ENCODE measurements at places on chromosomes 16 and 17.

GRCh38 chr17:41390411-41390938 lies 6.9 kb downstream of the KRT31 start:
- no peak for DNase-seq

- DNase-seq = no peak
Observed at GRCh38 chr17:48363161-48363560, 66.9 kb downstream of the SKAP1 start.

- DNase-seq = peak; percentile 50
Observed at GRCh38 chr17:751269-752001, 629 bp downstream of the GEMIN4 start.

DNA sequence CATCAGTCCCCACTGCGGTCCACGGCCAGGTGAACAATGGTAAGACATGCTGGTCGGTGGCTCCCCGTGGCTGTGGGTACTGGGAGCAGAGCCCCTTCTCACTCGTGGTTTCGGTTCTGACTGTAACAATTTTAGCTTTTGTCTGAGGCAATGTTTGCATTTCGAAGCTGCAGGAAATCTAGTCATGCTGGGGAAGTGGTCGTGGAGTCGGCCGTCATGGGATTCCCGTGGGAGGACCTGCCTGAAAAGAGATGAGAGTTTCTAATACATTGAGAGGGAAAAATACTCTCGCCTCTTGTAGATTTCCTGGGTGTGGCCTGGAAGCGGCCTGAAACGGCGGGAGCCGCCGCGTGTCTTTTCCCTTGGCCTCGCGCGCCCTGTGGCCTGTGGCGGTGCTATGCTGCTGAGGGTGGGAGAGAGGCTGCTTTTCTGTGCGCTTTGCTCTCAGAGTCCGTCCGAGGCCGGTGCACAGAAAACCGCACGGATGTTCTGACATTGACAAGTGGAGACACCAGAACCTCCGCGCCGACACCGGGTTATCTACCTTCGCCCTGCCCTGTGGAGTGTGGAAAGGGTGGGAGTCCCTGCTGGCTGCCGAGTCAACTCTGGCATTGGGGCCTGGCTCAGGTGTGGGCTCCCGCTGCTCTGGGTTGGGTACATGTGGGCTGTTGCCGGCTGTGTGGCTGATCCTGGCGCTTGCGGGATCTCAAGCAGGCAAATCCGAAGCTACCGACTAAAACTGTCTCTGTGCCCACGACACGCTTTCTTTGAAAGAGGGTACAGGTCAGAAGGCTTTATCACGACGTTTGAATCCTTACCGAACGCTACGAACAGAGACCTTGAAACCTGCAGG lies 60.8 kb downstream of the WDR45B start:
- no peak for DNase-seq

DNA sequence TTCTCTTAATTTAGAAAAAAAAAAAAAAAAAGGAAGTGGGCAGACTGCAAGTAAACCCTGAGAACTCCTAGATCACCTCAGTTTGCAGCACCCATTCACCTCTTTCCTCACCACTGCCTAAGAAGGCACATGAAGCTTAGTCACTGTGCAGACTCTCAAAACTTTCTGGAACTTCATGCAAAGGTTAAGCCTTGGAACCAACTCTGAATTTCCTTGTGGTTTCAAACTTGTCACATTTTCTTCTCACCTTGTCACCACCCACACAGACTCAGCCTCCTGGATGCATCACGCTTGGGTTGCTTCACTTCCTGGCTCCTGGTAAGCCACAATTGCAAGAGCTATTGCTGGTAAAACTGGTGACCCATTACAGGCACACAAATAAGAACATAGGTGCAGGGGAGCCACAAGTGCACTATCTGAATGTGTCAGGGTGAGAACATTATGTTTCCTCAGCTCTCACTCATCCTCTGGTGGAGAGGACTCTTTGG lies 15.0 kb upstream of the CPD start:
- DNase-seq = peak; percentile 58

DNA sequence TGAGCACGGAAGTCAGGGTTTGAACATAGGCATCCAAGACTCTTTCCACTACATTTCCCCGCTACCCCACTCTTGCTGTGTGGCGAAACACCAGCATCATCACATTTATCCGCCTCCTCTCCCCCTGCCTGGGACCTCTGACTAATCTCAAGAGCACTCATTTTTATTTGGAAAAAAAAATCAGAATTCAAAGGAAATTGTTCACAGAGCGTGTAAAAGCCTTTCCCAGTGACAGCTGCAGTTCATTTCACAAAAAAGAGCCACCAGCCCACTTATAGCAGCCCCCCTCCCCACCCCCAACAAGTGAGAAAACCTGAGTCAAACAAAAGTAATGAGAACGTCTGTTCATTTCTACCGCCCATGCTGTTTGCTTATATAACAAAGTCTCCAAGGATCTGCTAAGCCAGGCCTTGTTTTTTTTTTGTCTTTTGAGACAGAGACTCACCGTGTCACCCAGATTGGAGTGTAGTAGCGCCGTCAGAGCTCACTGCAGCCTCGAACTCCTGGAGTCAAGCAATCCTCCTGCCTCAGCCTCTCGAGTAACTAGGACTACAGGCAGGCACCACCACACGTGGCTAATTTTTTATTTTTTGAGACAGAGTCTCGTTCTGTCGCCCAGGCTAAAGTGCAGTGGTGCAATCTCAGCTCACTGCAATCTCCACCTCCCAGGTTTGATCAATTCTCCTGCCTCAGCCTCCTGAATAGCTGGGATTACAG lies 48.3 kb upstream of the HAPSTR1 start:
- DNase-seq = no peak

DNA sequence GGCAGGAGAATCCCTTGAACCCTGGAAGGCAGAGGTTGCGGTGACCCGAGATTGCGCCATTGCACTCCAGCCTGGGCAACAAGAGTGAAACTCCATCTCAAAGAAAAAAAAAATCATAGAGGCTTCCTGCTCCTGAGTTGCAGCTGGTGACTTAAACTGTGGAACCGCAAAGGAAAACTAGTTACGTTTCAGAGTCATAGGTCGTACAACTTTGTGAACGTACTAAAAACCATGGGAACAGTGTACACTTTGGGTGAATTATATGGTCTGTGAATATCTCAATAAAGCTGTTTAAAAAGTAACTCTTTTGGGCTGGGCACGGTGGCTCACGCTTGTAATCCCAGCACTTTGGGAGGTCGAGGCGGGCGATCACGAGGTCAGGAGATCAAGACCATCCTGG lies 23.6 kb downstream of the SLC5A10 start:
- no peak for DNase-seq

- no peak for DNase-seq
Observed at GRCh38 chr17:81294512-81295030, 536 bp downstream of the SLC38A10 start.

- DNase-seq = no peak
Observed at GRCh38 chr16:59655031-59655430, 920.9 kb upstream of the GOT2 start.

- peak; percentile 75 for DNase-seq
Observed at GRCh38 chr17:47323382-47324223, at the start of gene EFCAB13. Gene EFCAB13, plus strand, starts transcription at chr17:47323955. Its CDS starts 4,399 bp downstream, at chr17:47328354.

DNA sequence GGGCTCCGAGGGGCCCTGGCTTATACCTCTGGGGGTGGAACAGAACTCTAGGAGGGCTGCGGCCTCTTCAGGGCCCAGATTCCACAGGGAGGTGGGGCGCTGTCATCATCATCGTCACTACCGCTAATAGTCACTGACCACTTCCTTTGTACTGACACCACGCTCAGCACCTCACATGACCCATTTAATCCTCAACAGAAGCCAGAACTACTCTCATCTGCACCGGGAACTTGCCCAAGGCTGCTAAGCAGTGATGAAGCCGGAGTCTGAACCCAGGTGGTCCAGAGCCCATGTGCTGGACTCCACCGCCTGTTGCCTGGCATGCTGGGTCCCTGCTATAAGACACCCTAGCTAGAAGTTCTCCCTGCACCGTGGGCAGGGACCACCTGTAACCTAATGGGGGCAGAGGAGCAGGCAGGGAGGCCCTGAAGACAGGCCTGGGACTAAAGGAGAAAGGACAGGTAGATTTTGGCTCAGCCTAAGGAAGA lies 12.0 kb downstream of the UNC13D start:
- DNase-seq = peak; percentile 29

GRCh38 chr17:31051506-31051905 lies 43.3 kb upstream of the NF1 start:
- no peak for DNase-seq

Data from stimulated activated CD4-positive, alpha-beta T cell treated with anti-CD3 and anti-CD28 coated beads, Interleukin-4, amount 100 ng/mL, for 4 hours (primary cell).